ENCODE measurements at places on chromosomes 4 and X.
A peak's percentile ranks its signal among the peaks of the same experiment; 100 is the strongest.

DNA sequence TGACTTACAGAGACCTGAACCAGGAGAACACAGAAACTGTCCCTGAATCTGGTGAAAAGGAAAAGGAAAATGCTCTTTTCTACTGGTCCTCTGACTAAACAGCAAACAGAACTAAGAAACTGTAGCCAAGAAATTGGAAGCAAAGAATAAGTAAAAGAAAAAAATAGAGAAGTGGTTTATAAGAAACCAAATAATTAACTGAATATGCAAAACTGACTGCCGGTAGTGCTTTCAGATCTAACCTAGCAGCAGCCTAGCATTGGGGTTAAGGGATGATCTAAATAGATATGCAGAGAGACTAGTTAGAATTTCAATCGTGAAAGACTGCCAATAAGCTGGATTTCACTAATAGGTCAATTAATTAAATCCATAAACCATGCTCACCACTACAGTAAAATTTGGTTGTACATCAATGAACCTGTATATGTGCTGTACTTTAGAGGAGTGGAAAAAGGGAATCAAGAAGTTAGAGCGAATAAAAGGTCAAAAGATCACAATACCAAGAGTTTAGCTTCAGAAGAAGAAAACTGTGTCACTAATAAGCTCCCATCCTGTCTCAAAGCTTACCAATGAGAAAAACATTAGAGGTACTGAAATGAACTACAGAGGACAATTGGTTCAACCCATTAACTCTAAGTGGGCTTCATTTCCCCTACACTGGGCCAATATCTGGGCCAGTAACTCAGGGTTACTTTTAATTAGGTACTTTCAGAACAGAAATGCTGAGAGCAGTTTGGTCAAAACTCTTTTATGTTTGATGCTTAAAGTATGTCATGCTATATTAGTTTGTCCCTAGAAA, 53.6 kb downstream of the KLHL13 start:
- DNase-seq, result no peak

DNA sequence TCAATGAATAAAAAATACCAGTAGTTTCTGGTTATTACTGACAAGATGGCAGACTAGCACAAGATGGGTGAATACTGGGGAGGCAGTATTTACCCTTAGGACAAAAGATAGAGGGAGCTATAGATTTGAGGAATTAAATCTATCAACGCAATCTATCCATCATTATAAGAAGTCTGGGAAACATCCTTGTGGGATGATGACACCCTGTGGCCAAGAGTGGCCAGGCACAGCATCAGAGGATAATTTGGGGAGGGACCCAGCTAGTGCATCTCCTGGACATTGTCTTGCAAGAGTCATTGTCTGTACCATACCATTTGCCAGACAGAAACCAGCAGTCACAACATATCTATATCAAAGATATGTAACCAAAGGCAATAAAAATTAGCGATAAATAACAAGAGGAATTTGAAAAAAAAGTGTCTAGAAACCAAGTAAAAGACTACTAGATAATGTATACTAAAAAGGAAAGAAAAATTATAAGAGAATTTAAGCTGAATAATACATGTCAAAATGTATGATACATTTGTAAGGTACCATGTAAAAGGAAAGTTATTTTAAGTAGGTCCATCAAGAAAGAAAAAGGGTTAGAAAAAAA, 22.9 kb downstream of the KCTD8 start:
- no peak for DNase-seq

- no peak for DNase-seq
Observed at GRCh38 chr4:6905516-6906445, 3.8 kb upstream of the TBC1D14 start.

- DNase-seq, result no peak
Observed at GRCh38 chr4:53507671-53508286, 83.5 kb downstream of the LNX1 start.

DNA sequence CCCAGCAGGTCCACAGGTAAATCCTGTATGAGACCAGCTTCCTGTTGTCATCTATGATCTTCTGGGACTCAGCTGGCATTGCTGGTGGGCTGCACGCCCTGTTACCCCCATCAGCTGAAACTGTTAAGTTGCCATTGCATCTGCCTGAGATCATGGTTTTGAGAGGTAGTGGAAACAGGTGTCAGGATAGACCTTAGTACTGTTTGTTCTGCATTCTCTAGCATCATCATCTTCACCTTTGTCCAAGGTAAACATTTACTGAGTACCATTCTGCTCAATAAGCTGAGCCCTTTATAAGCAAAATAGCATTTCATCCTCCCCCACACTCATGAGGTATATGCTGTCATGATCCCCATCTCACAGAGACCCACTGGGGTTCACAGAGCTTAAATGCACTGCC, 42.9 kb upstream of the PROM1 start:
- no peak for DNase-seq

DNA sequence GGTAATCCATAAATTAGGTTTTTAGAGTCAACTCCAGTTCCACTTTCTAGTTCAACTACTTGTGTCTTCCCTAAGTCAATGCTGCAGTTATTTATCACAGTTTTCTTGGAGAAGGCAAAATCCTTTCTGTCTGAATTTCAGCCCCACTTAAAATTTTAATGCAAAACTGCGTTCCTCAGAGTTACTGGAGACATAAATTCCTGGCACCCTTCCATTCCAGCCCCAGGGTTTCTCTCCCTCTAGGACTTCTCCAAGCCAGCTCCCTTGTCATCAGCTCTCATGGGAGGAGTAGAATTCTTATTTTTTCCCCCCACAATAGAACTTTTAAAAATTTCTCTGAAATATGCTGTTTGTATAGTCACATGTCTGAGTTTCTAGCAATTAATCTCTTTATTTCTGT, 50.6 kb upstream of the PHOX2B start:
- DNase-seq, result no peak

DNA sequence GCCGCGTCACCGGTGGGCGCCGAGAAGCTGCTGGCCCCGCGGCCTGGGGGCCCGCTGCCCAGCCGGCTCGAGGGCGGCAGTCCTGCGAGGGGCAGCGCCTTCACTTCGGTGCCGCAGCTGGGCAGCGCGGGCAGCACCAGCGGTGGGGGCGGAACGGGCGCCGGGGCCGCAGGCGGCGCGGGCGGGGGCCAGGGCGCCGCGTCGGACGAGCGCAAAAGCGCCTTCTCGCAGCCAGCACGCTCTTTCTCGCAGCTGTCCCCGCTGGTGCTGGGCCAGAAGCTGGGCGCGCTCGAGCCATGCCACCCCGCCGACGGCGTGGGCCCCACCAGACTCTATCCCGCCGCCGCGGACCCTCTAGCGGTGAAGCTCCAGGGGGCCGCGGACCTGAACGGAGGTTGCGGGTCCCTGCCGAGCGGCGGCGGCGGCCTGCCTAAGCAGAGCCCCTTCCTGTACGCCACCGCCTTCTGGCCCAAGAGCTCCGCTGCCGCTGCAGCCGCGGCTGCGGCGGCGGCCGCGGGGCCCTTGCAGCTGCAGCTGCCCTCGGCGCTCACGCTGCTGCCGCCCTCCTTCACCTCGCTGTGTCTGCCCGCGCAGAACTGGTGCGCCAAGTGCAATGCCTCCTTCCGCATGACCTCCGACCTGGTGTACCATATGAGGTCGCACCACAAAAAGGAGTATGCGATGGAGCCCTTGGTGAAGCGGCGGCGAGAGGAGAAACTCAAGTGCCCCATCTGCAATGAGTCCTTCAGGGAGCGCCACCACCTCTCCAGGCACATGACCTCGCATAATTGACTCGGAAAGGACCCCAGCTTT, 5.6 kb downstream of the PRDM8 start:
- DNase-seq, result peak; percentile 65

DNA sequence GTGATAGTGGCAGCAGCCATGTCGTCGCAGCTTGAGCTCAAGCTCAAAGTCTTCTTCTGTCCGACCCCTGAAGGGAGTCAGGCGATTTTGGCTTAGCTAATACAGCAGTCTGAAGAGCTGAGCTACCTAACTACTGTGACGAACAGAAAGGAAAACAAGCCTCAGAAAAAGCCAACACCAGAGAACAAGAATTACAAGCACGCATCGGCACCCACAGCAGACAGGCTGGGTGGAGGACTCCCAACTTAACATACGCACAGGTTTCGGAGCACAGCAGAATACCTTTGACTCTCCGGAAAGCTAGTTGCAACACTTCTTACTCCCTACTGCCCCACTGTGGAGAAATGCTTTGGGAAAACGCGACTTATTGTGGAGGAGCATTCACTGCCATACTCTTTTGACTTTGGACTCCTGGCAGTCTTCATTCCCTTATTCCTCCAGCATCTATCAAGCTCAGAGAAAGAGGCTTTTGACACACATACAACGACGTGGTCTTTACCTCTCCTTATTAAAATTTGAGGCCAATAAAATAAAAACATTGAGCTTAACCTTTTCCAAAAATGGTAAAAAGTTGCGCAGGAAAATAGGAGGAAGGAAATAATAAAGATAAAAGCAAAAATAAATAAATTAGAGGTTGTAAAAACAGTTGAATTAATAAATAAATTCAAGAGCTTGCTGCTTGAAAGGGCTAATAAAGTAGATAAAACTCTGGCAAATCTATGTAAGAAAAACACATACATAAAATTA, 41.3 kb upstream of the GPC3 start:
- no peak for DNase-seq

- no peak for DNase-seq
Observed at GRCh38 chr4:8837181-8837841, 34.3 kb downstream of the HMX1 start.

GRCh38 chr4:122906859-122907305, 15.5 kb downstream of the NUDT6 start:
- DNase-seq, result no peak

GRCh38 chr4:67521506-67521905, 23.8 kb downstream of the CENPC start:
- no peak for DNase-seq

DNA sequence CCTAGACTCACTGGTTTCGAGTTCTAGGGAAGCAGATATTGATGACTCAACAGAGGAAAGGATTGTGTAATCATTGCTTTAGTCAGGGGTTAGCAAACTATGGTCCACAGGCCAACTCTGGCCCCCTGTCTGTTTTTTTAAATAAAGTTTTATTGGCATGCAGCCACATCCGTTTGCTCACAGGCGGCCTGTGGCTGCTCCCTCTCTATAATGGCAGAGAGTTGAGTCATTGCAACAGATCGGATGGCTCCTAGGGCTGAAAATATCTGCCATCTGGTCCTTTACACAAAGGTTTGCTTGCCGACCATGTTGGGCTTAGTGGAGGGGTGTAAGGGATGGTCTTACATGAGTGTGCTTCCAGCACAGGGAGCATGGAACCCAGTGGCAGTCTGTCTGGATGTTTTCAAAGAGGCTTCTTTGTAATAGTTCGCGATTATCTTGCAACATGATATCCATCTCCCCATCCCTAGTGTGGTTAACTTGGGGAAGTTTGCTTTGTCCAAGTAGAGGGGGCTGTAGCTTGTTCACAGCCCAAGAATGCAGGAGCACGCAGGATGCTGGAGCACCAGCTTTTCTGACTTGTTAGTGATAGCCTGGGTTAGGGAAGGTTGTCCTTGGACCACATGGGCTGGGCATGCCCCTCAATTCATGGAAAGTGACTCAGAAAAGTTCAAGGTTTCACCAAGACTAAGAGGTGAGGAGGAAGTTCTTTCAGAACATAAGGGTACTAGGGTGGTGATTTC, 59.3 kb upstream of the CLDN34 start:
- DNase-seq, result no peak

- DNase-seq, result no peak
Observed at GRCh38 chr4:31702326-31702725, 982.2 kb downstream of the PCDH7 start.
